Activated CD4-positive, alpha-beta T cell treated with anti-CD3 and anti-CD28 coated beads, Interleukin-2, amount 10 ng/mL, durations not matched to agents 24 days and 14 days (primary cell): ENCODE measurements at places on chromosomes 12 and 14. TPM values are rescaled to one million over a fixed set of nuclear protein-coding genes. Genes with fewer than 3 reads are reported as not detected.
A peak's percentile ranks its signal among the peaks of the same experiment; 100 is the strongest.

- DNase-seq, result no peak
These were observed 12.0 kb downstream of the CFAP73 start for GRCh38 chr12:113161415-113162016.

The ALDH6A1 gene
- total RNA-seq, result 10.8 and 11.8 TPM in 2 replicates

GRCh38 chr12:79262938-79263337 lies 398.4 kb downstream of the SYT1 start:
- DNase-seq, result no peak

DNA sequence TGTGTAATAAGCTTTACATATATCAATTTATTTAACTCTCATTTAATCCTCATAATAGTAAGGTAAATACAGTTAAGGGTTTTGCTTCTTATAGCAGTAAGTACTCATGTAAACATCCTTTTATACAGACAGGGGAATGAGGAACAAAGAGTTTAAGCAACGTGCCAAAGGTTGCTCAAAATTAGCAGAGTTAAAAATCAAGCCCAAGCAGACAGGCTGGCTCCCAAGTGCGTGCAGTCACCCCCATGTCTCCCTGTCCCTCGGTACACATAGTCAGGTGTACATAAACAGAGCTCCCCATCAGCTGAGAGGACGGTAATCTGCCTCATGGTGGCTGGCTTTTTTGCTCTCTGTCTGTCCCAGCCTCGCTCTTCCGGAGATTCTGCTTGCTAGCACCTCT lies 126.4 kb downstream of the DERA start:
- DNase-seq, result no peak

The HNRNPC gene
- 1,009 and 1,054 TPM in 2 replicates for total RNA-seq

- DNase-seq, result no peak
These were observed 43.6 kb downstream of the DYNC1H1 start for GRCh38 chr14:102007916-102008418.

The KCNK10 gene
- not detected in 2 replicates for total RNA-seq

DNA sequence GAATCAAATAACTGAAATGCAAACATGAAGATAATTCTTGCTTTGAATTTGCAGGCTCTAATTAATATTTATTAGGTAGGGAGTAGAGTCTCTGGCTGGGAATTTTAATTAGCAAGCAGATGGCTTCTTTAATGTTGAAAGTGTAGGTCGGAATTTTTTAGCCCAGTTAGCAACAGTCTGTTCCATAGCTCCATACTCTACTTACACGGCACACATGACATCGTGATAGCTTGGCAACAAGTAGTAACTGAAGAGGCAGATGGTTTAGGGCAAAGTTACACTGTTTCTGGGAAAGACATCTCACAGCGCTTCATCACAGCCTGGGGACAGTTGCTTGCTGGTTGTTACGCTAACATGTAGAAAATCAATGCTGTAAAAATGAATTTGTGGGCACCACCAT lies 710.7 kb downstream of the GALC start:
- no peak for DNase-seq

DNA sequence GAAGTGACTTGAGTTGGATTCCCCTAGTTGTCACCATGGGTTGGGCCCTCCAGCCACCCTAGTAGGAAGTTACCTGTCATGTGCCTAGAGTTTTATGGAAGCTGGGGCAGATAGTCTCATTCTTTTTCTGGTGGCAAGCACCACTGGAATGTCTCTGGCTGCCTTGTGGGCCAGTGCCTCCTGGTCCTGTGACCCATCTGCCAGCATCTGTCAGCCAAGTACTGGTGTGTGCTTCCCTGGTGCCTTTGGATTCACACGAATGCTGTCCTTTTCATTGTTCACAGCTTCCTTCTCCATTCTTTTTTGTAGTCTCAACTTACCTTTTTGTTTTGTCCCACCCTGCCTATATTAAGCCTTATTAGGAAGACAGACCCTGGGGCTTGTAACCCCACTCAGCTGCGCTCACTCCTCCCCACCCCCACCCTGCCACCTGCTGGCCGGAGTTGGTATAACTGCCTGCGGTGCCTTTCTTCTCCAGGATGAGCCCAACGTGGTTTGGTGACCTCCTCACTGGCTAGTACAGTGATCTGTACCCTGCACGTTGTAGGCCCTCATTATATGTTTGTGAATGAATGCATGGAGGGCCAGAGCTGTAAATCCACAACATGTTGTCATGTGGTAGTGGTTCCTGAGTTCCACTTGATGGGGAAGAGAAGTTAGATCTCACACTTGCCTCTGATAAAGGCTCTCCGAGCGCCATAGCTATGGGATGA lies 125.7 kb downstream of the TSPAN9 start:
- peak; percentile 85 for DNase-seq

DNA sequence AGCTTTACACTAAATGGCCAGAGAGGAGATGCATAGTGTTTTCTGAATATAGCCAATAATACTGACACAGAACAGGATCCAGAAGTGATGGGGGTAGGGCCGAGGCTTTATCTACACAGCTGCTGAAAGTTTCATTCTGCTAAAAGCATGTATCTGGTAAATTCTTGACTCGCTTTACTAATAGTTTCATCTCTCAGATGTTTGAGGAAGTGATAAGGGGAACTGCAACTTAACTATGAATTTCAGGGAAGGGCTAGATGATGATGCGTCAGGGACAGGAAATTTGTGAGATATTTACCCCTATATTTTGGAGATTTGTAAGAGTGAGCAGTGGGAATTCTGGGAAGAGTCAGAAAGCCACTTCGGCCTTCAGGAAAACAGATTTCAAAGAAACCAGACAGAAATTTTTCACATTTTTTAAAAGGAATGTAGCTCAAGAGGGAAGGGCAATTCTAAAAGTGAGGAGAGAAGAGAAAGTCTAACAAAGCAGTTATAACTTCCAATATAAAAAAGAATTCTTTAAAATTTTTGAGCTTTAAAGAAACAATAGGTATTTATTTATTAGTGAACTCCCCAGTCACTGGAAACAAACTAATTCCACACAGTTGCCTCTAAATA lies 243.1 kb downstream of the BCAT1 start:
- DNase-seq, result no peak

The TOGARAM1 gene
- 7.6 and 7.9 TPM in 2 replicates for total RNA-seq

- peak; percentile 57 for DNase-seq
These were observed 20.4 kb downstream of the ADAM20 start for GRCh38 chr14:70514168-70515069.

The KRT77 gene
- total RNA-seq, result not detected in 2 replicates

The CCDC196 gene
- not detected in 2 replicates for total RNA-seq

DNA sequence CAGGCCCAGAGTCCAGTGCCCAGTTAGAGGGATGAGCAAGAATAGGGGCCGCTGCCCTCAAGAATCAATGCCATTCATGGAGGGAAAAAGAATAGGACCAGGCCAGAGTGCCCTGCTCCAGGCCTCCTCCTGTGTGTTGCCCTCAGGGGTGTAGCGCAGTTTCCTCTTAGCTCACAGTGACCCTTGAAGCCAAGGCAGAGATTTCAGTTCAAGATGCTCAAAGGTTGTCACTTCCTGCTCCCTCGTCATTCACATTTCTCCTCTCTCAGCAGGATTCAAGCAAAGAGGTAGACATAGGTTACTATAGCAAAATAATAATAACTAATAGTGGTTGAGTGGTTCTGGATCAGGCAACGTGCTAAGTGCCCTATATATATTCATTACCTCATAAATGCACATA lies 55.1 kb upstream of the PELI2 start:
- DNase-seq, result no peak

DNA sequence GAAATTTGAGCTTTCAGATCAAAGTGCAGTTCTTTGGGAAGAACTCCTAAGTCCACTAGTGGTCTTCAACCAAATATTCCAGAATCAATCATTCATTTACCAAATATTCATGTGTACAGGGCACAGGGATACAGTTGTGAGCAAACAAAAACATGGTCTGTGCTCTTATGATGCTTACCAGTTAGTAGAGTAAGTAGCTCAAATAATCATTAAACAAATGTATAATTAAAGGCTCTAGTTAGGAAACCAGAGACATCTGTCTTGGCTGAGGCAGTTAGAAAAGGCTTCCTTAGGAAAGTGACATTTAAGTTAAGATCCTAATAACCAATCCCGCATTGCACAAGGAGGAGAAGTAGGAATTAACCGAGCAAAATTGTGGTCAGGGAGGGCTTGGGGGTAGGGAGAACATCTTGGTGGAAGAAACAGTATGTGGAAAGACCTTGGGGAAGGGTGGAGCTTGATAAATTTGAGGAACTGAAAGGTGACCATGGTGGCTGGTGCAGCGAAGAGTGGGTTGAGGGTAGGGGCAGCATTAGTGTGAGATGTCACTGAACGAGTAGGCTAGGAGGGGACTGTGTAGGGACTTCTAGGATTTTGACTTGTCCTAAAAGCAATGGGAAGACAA lies 40.0 kb downstream of the PEBP1 start:
- no peak for DNase-seq

The TMTC1 gene
- total RNA-seq, result 0.49 and 0.73 TPM in 2 replicates

The RNF212B gene
- not detected in 2 replicates for total RNA-seq

The SLC17A8 gene
- total RNA-seq, result not detected in 2 replicates

DNA sequence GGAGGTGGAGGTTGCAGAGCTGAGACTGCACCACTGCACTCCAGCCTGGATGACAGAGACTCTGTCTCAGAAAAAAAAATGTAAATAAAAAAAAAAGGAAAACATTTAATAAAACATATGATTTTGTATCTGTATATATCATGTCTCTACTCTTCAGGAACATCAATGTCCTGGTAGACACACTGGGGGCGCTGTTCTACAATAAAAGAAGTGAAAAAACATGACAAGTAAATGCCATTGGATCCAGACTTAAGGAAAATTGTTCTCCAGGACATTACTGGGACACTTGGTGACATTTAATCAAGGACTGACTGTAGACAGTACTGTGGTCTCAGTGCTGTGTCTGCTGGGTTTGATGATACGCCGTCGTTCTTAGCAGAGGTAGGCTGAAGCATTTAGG lies 15.5 kb upstream of the KLC1 start:
- peak; percentile 65 for DNase-seq

DNA sequence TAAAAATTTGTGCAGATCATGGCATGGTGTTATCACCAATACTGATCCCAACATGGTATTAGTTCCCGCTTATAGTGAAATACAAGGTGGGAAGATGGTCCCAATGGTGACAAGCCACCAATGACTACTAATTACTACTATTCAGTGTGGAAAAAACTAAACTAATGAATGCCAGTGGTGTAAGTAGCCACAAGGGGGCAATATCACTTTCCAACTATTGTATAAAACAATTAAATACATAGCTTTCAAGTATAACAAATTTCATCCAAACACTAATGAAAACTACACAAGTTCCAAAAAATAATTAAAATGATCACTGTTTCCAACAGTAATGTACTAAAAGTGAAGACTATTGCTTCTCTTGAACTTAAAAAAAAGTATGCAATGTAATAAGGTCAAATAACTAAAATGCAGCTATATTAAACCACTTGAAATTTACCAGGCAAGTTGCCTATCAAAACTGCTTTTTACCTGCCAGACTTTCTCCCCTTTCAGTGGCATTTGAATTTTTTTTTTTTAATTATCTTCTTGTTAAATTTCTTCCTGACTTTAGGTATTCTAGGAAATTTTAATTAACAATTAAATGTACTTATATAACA lies 58.0 kb downstream of the PAPLN start:
- DNase-seq, result peak; percentile 64

The ALG10B gene
- total RNA-seq, result 15.1 and 16.0 TPM in 2 replicates

The PSMA6 gene
- 501 and 522 TPM in 2 replicates for total RNA-seq
